ENCODE measurements at places on chromosomes 5 and 9. TPM values are rescaled to one million over a fixed set of nuclear protein-coding genes. Genes with fewer than 3 reads are reported as not detected.

Gene FGF10
- not detected for total RNA-seq

Gene OLFML2A
- 0.32 TPM for total RNA-seq

Gene CDKN2A
- 5.4 TPM for total RNA-seq

Gene PAM
- 356 TPM for total RNA-seq

Gene SPINK7
- not detected for total RNA-seq

Gene CREB3
- total RNA-seq = 39.2 TPM

Gene OR1L1
- not detected for total RNA-seq

Gene ACTBL2
- under 0.01 TPM for total RNA-seq
